ENCODE measurements at places on chromosomes 16 and 17.

DNA sequence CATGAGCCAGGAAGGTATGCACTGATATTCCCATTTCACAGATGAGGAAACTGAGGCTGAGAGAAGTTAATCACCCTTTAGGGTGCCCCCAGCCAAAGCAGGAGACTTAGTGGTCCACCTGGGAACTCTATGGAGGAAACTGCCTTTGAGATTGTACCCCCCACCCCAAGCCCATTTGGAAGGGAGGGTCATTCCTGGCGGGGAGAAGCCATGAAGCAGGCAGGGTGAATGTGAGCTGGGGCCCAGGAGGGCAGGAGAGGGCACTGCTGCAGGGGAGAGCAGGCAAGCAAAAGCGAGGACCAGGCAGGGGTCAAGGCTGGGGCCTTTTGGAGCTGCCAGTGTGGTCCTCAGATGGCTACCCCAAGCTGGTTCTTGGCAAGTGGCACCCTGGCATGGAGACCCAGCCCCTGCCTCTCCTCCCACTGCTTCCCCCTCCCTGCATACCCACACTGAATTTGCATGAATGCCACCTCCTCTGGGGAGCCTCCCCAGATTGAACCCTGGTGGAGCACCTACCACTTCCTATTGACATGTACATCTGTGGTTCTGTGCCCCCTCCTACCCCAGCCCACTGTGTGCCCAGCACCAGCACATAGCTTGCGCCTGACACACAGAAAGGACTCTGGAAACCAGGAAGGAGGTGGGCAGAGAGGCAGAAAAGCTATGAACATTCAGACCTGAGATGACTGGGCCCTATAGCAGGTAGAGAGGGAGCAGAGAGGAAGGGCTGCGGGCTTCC, 965 bp upstream of the TMC6 start:
- no peak for DNase-seq

GRCh38 chr17:62565817-62566216, 61.7 kb upstream of the MRC2 start:
- DNase-seq, result no peak

GRCh38 chr17:81110488-81111040, 54.7 kb upstream of the PVALEF start:
- DNase-seq, result no peak

GRCh38 chr16:30782486-30783279, 4.3 kb downstream of the ZNF629 start:
- no peak for DNase-seq

- peak; percentile 70 for DNase-seq
Observed at GRCh38 chr16:14354561-14355351, 275.3 kb downstream of the PARN start.

Measured in T47D (cell line).